ENCODE measurements at places on chromosomes 2 and 18.

GRCh38 chr2:233446121-233446520, 91.8 kb downstream of the DGKD start:
- no peak for DNase-seq

GRCh38 chr2:179953359-179953758, 53.7 kb downstream of the CWC22 start:
- DNase-seq: no peak

GRCh38 chr18:52431683-52432082, 91.7 kb downstream of the DCC start:
- DNase-seq: no peak

- DNase-seq: peak; percentile 34
Measured at GRCh38 chr2:227817850-227818674, 4.4 kb downstream of the CCL20 start.

DNA sequence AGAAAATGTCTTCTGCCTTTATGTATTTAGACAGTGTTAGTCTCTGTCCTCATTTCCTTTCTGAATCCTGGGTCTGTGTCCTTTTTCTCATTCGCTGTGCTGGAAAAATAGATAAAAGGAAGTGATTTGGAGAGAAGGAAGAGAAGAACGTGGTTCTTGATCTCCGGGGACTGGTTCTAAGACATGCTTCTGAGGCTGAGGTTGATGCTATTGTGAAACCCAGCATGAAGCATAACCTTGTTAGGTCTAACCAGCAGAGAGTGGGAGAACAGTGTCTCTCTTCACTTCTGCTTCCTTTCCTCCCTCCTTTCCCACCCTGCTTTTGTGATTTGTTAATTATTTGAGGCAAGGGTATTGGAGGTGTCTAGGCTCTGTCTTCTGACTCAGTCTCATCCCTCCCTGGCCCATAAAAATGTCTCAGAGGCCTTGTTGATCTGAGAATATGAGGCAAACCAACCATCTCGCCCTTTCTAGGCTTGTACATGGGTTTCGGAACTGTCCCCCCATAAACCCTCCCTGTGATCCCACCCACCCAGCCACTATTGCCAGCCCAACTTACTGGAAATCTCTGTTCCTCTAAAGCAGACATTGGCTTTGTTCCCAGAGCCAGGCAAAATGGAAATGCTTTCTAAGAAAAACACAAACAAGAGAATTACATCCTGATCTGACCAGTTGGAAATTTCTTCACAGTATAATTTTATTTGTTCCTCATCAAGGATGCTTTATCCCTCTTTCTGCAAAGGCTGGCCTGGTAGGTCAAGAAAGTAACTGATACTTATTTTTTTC, 360.6 kb upstream of the TNP1 start:
- DNase-seq: no peak

GRCh38 chr18:38695559-38696280, 1130.1 kb upstream of the CELF4 start:
- DNase-seq: no peak

- DNase-seq: no peak
Measured at GRCh38 chr2:11292464-11293255, 51.8 kb downstream of the ROCK2 start.

DNA sequence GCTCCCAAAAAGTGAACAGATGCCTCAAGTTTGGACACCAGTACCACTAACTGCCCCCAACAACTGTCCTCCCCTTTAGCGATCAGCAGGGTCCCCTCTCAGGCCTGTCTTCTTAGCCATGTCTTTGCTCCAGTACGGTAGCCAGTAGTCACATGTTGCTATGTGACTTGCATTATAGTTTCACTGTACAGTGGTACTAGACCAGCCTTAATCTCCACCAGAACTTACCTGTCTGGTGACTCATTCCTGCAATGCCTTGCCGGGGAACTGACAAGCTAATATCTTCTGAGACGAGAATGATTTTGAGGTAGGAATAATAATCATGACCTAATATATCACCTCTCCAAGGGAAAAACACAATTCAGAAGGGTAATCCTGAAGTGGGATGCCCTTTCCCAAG, 23.7 kb downstream of the ACMSD start:
- no peak for DNase-seq

GRCh38 chr2:199869227-199869541, 18.2 kb upstream of the FTCDNL1 start:
- DNase-seq: no peak

DNA sequence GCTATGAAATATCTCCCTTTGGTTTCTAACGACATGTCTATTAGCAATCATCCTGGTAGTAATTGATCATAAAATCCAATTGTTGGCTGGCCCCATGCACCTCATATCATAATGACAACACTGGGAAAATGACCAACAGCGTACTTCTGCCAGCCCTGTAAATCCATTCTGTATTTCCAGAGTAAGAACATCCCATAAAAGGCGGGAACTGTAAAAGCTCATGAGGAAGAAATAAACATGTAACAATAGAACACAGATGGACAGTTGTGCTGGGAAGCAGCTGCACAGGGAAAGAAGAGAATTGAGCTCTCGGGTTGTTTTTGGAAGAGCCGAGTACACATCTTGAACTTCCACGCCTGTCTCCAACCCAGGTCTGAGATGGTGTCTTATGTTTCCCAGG, 218.7 kb downstream of the CMPK2 start:
- DNase-seq: no peak

- DNase-seq: no peak
Measured at GRCh38 chr2:85694052-85695025, at the start of gene GNLY. Gene GNLY (plus strand): TSS chr2:85694358. CDS start chr2:85694419, 61 bp downstream.

DNA sequence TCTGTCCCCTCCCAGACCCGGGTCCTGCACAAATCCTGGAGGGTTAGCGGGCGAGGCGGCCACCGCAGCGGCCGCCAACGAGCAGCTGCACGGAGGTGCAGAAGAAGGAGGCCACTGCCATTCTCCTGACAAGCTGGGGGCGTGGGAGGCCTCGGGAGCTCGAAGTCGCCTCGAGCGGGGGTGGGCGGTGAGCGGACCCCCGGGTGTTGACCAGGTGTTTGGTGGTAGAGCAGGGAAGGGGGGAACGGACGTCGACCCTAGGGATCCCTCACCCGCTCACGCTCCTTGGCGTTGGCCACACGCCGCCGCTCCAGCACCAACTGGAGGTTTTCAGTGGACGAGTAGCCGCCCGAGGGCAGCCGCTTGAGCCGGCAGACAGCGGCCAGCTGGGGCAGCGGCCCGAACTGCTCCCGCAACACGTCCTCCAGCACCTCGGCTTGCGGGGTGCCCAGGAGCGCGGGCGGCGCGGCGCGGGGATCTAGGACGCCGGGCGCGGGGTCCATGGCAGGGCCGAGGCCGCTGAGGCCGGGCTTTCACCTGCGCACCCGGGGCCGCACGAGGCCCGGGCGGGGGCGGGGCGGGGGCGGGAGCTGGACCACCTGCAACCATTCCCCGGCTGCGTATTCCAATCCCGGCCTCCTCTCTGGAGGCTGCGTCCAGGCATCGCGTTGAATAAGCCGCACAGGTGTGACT, at the start of gene FIGLA:
Gene FIGLA (minus strand): TSS at position 508 of the 693 bp plus-strand sequence. CDS start 5 bp downstream, at position 503.
- DNase-seq: no peak

GRCh38 chr2:168210895-168211570, 36.4 kb downstream of the STK39 start:
- DNase-seq: no peak

DNA sequence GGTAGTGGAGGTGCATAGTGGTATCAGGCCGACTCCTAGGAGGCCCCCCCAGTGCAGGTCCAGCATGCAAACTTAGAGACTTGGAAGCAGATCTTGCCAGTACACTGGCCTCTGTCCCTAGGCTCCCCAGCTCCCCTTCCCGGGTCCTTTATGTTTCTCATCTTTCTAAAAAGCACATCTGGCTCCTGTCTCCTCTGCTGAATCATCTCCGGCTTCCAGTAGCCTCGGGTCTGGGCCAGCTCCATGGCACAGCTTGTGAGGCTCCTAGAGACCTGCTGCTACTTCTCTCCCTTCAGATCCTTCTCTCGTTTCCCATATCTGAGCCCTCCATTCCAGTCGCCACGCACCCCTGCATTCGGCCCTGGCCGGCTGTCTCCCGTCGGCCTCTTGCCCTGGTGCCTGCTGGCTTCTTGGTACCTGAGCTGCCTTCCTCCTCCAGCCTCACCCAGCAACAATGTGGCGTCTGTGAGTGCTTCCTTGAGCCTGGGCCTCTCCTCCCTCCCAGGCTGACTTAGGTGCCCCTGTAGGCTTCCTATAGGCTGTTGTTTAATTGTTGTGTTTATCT, 6.6 kb downstream of the TRAF3IP1 start:
- DNase-seq: no peak

- DNase-seq: no peak
Measured at GRCh38 chr2:43939695-43940256, 56.0 kb downstream of the LRPPRC start.

- no peak for DNase-seq
Measured at GRCh38 chr2:55592130-55592529, 25.3 kb downstream of the PPP4R3B start.

DNA sequence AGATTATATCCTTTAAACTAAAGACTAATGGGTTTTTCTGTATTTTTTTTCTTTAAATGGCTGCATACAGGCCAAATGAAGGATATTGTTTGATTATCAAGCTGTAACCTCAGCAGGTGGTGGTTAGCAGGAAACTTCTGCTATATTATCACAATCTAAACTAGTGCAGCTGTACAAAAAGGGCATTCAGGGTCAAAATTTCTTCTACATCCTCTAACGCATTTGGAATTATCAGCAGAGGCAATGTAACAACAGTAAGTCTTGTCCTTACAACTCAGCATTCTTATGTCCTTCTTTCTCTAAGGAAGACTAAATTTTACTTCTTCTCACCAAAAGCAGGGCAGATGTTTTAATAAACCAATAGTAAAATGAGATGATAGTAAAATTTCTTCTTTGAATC, 135.8 kb upstream of the FN1 start:
- DNase-seq: no peak

- DNase-seq: no peak
Measured at GRCh38 chr2:12440731-12441130, 276.0 kb upstream of the TRIB2 start.

GRCh38 chr2:177029501-177029900, 183.1 kb upstream of the HNRNPA3 start:
- no peak for DNase-seq

- no peak for DNase-seq
Measured at GRCh38 chr2:175823002-175823706, 178.9 kb downstream of the LNPK start.

DNA sequence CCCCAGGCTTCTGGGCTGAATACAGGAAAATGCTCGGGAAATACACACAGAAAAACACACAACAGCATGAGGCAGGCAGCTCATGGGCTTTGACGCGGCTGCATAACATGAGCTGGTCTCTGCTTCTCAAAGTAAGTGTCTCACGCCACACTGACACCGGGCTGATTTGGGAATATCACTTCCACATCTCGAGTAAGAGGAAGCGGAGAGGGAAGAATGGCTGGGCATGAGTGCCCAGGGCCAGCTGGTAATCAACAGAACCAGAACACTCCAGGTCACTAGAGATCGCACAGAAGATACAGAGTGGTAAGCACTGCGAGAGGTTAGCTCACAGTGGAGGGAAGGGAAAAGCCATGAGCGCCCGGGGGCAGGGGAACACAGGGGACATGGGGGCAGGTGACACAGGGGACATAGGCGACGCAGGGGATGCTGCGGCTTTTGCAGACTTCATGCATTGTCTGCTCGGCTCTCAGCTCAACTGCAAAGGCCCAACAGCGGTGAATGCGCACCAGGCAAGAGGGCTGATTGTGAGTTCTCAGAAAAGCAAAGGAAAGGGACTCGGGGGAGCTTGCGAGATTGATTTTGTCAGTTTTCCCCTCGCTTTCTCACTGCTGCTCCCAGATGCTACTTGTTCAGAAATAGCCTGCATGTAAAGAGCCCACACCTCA, 141.4 kb downstream of the MBP start:
- DNase-seq: no peak

GRCh38 chr2:227804975-227805374, 8.7 kb upstream of the CCL20 start:
- no peak for DNase-seq

- no peak for DNase-seq
Measured at GRCh38 chr2:20514596-20515269, 67.9 kb downstream of the RHOB start.

GRCh38 chr2:32430804-32431203, 74.0 kb downstream of the BIRC6 start:
- DNase-seq: no peak

- no peak for DNase-seq
Measured at GRCh38 chr2:169562519-169562918, 11.1 kb downstream of the FASTKD1 start.

DNA sequence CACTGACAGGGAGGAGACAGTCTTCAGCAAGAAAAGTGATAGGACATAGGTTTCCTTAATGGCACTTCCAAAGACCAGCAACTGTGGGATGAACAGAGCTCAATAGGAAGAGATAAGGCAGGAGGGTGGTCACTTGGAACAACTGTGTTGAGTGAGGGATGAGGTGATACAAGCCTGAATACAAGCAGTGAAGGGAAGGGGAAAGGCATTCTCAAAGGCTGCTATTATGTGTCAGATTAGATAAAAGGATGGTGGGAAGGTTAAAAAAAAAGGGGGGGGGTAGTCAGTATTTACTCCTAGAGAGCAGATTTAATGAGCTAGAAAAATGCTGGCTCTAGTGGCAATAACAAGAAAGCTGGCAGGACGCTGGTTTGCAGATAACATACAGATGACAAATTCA, 25.7 kb downstream of the CCBE1 start:
- DNase-seq: no peak

DNA sequence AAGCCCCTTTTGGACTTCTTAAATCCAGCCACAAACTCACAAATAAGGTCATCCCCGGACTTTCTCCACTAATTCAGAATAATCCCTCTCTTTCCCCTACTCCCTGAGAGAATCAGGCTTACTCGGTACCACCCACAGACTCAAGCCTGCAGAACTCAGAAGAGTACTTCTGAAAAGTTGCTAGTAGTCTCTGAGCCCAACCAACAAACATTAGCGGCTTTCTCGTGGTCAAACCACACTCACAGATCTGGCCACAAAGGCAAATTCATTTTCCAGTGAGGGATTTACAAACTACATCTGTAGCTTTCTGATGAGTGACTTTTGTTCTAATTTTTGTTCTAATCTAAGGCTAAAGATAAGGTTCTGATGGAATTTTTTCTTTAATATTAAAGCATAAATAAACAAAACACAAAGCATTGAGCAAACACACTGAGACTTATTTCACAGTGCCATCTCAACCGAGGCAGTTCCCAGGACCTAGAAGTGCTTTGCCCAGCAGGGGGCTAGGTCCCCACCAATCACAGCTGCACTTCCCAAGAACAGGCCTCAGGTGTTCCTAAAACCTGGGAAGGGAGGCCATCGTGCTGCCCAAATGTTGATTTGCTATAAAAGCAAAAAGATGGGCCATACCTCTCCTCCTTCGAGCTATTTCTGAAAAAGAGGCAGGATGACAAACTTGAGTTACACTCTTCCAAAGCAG, 110.7 kb downstream of the COLEC12 start:
- DNase-seq: no peak

Measured in CD8-positive, alpha-beta T cell (primary cell).